BJ (cell line): ENCODE measurements at places on chromosomes 5 and 9. TPM values are rescaled to one million over a fixed set of nuclear protein-coding genes. Genes with fewer than 3 reads are reported as not detected.

TXNDC8 gene
- not detected in 2 replicates for polyA plus RNA-seq

GAS1 gene
- polyA plus RNA-seq = 26.2 and 30.9 TPM in 2 replicates

SPRY4 gene
- polyA plus RNA-seq = 7.2 and 13.0 TPM in 2 replicates

POLE3 gene
- 29.3 and 47.3 TPM in 2 replicates for polyA plus RNA-seq

GRCh38 chr5:76821136-76821535 is 2.3 kb downstream of the F2RL1 start:
- DNase-seq = no peak

DNA sequence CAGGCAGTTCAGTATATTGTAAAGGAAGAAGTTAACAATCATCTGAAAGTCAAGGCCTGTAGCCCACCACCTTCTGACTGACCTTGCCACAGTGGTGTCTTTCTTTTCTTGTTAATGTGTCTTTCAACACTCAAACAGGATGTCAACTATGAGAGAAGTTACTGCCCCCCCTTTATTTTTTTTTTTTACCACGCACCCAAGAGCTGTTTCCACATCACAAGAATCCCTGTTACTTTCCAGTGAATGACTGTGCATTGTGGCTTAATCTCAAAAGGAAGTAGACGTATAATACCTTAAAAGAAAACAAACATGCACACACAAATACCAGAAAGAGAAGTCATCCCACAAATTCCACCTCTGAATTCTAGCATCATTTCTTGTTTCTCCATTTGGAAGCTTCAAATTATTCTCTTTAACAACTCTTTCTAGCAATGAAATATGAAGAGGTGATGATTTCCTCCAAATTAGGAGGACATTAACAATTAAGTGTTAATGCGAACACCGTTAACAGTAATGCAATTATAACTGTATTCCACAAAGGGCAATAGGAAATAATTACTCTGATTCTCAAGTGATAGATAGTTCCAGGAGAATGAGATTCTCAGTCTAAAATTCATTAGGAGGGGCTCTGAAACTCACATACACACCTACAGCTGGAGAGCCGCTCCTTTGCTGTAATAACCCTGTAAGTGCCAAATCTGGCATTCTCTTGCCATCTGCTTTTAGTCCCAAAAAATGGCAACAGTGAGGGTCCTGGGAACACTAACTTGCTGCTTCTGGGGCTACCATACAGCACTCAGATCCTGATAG is 201.0 kb downstream of the EFNA5 start:
- DNase-seq = peak; percentile 32

DNA sequence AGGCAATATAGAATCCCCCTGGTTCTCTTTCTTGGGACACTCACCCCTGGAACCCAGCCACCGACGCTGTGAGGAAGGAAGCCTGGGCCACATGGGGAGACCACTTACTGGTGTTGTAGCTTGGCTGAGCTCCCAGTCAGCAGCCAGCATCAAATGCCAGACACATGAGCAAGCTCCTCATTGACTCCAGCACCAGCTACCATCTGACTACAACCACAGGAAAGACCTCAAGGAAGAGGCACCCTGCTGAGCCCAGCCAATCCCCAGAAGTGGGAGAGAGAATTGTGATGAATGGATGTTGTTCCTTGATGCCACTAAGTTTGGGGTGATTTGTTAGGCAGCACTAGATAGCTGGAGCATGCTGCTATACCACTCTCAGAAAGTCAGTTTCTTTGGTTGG is 36.0 kb downstream of the BNIP1 start:
- no peak for DNase-seq

DNA sequence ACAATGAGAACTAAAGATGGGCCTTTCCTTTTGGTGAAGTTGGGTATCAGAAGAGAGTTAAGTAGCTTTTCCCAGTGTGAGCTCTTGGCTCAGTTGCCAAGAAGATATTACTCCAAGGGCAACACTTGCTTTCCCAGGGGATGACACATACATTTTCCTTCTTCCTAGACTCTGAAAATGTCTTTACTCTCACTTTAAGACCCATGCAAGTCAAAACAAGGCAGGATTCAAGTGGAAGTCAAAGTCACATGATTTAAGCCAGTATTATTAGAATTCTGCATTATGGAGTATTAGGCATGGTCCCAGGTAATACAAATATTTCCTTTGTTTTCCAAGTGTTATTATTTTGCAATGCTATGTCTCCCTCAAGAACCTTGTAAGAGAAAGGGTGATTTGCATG is 175.1 kb downstream of the PPP2R2B start:
- no peak for DNase-seq

DNA sequence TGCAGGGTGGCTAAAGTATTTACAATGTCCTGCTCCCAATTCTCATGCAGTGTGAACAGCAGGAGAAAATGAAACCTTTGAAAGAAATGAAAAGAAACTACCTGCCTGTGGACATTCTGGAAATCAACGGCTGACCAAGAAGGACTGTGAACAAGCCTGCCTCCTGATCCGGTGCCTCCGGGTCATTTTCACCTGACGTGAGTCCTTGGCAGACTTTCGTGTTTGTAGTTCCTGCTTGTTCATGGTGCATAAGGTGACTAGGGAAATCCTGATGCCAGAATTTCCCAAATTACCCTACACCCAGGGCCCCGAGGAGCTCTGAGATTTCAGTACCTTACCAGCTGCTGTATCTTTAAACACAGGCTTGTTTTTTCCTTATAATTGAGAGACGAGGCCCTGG is 317.5 kb downstream of the TLE1 start:
- DNase-seq = no peak

GRCh38 chr5:151580858-151581257 is 10.3 kb downstream of the FAT2 start:
- no peak for DNase-seq

GRCh38 chr9:26975728-26976707 is 19.8 kb downstream of the IFT74 start:
- no peak for DNase-seq
